ENCODE measurements at places on chromosomes 2 and 18.

DNA sequence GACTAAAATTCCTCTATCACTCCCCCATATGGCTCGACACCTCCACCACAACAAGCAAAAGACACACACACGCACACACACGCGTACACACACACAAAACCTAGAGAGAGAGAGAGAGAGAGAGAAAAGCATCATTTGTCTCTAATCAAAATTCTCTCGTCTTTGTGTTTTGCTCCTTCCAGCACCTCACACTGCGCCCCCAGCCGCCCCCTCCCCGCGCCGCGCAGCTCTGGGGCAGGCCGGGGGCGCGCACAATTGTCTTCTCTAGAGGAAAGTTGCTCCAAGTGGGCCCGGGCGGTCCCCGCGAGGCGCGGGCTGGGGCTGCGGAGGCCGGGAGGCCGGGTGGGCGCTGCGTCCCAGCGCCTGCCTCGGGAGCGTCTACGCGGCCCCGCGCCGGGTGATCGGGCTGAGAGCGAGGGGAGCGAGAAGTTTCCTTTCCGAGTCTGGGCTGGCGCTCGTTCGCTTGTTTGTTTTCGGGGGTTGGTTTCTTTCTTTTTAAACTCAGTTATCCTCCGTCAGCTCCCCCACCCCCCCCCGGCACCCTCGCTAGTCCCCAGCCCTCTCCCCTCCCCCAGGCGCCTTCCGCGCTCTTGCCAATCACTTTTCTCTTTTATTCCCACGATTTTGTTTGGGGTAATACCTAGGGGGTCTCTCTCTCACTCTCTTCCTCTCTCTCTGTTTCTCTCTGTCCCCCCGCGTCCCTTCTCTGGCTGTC, 4.1 kb downstream of the ZEB2 start:
- no peak for DNase-seq

DNA sequence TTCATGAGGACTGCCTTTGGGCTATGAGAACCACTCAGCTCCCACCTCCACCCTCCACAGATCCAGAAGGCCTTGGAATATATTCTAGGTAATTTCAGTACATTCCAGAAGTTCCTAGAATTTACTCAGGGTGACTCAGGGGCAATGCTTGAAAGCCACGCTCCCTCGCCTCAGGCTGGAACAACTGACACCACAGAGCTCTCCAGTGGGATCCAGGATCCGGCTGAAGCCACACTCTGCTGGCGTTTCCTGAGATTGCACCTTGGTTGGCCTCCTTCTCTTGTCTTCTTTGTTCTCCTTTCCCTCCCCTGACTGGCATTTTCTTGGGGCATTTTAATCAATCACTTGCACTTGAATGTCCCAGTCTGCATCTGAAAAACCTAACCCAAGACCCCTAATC, 92.6 kb upstream of the KCNE4 start:
- peak; percentile 84 for DNase-seq

DNA sequence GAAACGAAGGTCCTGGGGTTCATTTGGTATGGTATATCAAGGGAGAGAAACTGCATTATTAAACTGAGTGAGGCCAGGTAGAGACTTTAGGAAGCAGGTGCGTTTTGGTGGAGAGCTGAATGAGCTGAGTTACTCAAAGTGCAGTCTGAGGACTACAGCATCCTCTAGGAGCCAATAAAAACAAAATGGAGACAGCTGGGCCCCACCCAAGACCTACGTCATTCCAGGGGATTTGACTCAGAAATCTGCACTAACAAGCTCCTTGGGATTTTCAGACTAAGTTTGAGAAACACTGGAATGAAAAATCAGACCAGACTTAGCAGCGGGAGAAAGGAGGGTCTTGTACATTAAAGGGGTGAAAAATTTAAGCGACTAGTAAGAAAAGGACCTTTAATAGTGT, 131.5 kb downstream of the UXS1 start:
- no peak for DNase-seq

DNA sequence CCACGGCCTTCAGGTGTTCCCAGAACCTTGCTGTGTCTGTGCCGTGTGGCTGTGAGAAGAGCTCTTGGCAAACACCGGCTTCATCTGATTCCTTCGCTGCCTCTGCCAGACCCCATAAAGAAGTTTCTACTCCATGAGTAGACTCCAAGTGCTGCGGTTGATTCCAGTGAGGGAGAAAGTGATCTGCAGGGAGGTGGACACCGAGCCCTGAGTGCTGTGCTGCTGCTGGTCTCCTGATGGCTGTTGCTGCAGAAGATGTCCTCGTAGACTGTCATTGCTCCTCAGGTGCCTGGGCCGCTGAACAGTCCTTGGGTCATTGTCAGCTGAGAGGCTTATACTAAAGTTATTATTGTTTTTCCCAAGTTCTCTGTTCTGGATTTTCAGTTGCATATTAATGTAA, 19.6 kb downstream of the ASB1 start:
- no peak for DNase-seq

DNA sequence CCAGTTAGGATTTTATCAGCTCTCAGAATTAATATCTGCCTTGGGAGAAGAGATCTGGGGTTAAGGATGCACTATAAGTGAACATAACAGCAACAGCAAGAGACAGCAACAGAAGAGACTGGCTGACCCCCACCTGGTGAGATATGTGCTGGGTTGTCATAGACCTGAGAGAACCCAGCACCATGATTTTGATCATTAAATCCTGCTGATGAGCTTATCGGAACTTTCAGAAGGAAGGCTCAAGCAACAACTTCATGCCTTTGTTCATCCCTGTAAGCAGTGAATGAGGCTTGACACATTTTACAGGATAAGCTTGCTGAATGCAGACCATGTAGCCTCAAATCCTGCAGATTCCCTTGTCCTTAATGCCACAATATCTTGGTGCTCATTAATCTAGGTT, 100.0 kb downstream of the POLE4 start:
- DNase-seq, result no peak

DNA sequence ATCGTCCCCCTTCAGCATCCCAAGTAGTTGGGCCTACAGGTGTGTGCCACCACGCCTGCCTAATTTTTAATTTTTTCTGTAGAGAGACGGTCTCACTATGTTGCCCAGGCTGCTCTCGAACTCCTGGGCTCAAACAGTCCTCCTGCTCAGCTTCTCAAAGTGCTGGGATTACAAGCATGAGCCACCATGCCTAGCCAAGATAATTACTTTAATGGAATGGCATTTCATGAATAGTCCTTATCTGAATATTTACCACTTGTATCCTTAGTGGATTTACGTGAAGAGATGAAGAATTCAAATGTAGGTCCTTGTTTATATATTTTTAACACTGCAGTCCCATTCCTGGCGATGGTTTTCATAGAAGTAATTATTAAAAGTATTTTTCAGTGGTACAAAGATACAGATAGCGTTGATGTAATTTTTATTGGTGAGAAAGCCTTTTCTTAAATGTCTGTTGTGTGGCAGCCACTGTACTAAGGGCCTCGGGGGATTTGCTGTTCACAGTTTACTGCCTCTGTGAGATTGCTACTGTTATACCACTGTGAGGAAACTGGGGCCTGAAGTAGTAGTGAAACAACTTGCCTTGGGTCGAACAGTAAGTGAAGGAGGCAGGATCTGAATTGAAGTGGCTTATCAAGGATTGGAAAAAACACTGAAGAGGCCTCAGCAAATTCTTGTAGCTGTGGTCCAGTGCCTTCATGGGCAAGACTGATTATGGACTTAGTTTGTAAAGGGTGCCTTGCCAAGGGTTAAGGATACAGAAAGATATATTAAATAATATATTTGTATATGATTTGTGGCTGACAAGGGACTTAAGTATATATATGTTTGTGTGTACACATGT, 151.2 kb downstream of the PRPF40A start:
- DNase-seq, result no peak

DNA sequence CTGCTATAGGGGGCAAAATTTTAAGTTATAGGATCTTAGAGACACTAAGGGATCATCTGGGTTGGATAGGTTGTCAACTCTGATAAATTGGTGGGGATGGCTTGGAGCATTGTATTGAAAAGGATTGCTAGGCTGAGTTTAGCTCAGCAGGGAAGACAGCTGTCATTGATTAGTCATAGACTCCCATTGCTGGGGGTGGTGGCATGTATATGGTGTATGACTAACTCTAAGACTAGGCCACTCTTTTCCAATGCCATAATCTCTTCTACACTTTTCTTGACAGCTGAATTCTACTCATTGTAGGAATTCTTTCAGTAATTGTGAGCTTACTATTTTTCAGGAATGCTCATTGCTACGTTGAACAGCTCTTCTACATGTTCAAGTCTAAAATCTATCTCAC, 81.3 kb upstream of the PELI1 start:
- no peak for DNase-seq

- no peak for DNase-seq
These were observed 51.4 kb upstream of the SPAG16 start for GRCh38 chr2:213232649-213233437.
